ENCODE measurements at places on chromosomes 6 and 20.

GRCh38 chr20:54650052-54650719 lies 174.8 kb downstream of the DOK5 start:
- no peak for DNase-seq

GRCh38 chr6:83097204-83097603 lies 29.7 kb downstream of the DOP1A start:
- no peak for DNase-seq

- no peak for DNase-seq
Observed at GRCh38 chr20:58374906-58375758, 13.9 kb upstream of the VAPB start.

DNA sequence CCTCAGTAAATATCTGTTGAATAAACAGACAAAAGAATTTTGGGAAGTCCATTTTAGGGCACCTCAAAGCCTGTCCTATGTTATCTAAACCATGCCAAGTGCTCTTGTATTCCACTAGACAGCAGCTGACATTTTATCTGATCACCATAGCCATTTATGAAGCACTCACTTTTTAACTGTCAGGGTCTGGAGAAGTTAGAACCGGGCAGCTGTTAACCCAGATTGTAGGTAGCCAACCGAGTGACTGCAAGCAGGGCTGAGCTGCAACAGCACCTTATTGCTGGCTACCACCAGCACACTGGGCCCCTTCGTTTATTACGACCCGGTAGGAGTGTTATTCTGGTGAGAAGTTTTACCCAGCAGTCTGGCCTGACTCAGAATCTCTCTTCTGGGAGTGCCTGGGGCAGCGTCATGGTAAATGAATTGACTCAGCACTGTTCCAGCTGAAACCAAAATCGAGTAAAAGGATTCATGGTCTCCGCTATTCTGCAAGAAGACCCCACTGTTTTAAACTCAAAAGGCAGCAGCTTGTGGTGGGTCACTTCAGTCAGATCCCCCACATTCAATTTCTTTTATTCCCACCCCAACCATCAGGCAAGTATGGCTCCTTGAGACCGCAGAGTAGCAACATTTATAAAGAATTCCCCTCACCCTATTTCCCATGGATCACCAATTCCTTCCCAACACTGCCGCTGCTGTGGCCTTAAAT lies 1.7 kb downstream of the UBE2V1 start:
- peak; percentile 36 for DNase-seq

DNA sequence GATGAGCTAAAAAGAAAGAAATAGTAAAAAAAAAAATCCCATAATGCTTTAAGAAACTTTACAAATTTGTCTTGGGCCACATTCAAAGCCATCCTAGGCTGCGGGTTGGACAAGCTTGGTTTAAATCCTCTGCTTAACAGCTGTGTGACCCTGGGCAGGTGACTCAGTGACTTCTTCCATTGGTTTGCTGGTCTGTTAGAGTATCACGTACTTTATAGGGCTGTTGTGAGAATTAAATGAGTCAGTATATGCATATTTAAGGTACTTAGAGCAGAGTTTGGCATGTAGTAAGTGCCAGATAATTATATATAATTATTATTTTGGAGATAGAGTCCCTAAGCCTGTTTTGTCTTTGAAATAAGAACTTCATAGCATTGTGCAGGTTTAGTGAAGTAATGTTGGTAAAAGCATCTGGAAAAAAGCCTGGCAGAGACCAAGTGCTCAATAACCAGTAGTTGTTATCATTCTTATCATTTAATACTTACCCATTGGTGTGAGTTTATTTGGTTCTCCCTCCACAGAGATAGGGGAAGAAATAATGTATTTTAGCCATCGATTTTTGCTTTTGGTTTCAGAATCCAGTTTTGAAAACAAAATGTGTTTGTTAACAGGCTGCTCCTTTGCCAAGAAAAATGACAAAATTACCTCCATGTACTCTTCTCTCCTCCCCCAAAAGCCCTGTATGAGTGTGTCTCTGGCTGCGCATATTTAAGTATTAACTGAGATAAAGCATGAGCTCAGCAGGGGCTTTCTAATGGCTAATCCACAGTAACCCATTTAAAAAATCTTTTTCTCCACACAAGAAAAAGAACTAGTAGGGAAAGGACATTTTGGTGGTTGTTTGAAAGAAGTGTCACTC lies 67.2 kb downstream of the FOXO3 start:
- DNase-seq: no peak

GRCh38 chr6:169142538-169142844 lies 111.2 kb downstream of the THBS2 start:
- DNase-seq: no peak

GRCh38 chr6:2630891-2631571 lies 119.7 kb downstream of the MYLK4 start:
- DNase-seq: no peak

DNA sequence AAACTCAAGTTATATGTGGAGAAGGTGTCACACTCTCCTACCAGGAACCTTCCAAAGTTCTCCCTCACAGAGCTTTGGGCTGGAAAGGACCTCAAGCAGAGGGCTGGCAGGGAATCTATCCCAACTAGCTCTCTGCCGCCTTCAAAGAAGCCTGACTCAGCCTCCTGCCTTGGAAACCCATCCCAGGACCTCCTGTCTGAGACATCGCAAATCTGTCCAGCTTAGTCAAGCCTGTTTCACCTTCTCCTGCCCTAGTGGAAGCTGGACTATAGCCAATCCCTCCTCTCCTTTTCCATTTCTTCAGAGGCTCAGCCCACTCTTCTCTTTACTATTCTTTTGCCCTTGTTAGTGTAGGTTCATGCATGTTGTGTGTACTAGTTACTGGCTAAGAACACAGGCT lies 48.2 kb upstream of the FOXP4 start:
- DNase-seq: no peak

DNA sequence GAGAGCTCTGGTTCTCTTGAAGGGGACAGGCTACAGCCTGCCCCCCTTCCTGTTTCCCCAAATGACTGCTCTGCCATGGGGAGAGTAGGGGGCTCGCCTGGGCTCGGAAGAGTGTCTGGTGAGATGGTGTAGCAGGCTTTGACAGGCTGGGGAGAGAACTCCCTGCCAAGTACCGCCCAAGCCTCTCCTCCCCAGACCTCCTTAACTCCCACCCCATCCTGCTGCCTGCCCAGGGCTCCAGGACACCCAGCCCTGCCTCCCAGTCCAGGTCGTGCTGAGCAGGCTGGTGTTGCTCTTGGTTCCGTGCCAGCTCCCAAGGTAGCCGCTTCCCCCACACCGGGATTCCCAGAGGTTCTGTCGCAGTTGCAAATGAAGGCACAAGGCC lies 9.8 kb downstream of the VEGFA start:
- DNase-seq: no peak

DNA sequence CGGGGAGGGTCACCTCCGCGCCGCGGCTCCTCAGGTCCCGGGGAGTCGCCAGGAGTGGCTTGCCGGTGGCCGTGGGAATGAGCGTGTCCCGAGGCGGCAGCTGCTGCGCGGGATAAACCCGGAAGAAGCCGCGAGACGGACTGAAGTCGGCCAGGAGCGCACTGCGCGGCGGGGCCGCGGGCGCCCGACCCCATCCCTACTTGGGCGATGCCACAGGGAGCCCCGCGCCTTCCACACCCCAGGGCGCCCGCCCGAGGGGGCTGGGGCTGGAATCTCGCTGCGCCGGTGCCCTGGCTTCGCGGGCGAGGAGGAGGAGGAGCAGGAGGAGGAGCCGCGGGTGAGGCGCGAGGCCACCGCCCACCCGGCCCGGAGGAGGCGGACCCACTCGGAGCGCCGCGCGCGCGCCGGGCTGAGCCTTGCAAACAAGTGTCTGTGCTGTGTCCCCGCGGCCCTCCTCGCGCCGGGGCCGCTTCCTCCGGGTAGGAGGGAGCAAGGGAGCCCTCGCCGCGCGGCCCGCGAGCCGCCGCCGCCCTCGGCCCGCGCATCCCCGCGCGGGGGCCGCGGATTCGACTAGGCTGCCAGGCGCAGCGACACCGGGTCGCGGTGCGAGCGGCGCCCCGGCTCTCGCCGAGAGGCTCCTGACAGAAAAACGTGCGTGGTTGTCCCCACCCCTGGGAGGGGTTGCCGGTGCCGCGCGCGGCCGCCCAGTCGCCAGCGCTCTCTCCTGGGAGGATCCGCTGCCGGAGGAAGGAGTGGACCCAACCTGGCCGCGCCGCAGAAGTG lies at the start of gene ZDHHC14:
ZDHHC14 (plus strand) TSS at position 412 of the 783 bp plus-strand sequence.
- peak; percentile 88 for DNase-seq

- no peak for DNase-seq
Observed at GRCh38 chr20:21053002-21053762, 53.0 kb downstream of the LINC00237 start.

DNA sequence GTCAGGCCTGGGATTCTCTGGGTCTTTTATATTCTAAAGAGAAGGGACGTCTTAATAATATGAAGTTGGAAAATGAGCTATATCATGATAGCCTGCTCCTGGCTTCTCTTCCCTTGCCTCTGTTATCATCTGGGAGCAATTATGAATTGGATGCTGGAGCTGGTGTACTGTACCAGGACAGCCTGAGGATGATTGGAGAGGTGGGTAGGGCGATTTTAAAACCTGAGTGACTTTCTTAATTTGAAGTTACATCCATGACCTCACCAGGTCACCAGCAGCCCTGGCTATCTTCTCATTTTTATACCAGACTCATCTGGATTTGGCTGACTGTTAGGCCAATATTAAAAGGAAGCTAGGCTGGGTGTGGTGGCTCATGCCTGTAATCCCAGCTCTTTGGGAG lies 317.6 kb downstream of the CLIC5 start:
- no peak for DNase-seq

GRCh38 chr6:161035182-161035980 lies 43.8 kb downstream of the MAP3K4 start:
- DNase-seq: no peak

GRCh38 chr6:91420243-91420642 lies 833.4 kb upstream of the MAP3K7 start:
- DNase-seq: no peak

DNA sequence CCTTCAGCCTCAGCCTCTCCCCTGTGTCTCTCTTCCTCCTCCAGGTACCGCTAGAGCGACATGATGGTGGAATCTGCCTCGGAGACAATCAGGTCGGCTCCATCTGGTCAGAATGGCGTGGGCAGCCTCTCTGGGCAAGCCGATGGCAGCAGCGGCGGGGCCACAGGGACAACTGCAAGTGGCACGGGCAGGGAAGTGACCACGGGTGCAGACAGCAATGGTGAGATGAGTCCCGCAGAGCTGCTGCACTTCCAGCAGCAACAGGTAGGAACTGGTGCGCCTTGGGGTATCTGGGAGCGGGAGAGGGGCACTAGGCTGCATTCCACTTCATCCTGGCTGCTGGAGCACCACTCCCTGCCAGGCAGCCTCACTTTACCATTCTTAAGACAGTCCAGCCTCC lies 19.5 kb downstream of the FOXP4 start:
- no peak for DNase-seq

GRCh38 chr6:14945461-14946185 lies 300.2 kb upstream of the JARID2 start:
- DNase-seq: no peak

GRCh38 chr20:59777331-59777725 lies 156.1 kb downstream of the SYCP2 start:
- DNase-seq: no peak

- no peak for DNase-seq
Observed at GRCh38 chr6:52518279-52518945, 58.4 kb downstream of the TRAM2 start.

GRCh38 chr20:754904-755303 lies 13.4 kb downstream of the SLC52A3 start:
- no peak for DNase-seq

- no peak for DNase-seq
Observed at GRCh38 chr6:145042559-145042958, 692.8 kb downstream of the EPM2A start.

DNA sequence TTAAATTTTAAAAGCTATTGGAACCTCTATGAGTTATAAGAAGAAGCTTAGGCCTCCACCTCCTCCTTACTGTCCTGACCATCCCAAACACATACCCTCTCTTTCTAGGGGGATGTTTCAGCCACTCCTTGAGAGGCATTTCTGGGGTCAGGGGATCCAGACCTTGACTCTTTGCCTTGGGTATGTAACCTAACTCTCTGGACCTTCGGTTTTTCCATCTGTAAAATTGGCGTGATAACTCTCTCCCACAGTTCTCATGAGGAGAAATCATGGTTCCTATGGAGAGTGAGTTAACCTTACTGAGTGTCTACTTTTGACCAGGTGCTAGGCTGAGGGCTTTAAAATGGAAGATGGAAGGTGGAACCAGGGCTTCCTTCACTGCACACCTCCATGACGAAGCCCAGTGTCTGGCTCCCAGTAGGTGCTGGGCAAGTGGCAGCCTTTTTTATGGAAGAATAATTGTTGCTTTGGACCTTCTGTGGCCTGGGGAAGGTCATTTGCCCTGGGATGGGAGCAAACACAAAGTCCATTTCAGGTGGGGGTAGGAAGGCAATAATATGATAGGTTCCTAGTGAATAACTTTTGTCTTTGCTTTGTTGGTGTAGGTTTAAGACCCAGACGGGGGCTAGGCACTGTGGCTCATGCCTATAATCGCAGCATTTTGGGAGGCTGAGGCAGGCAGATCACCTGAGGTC lies 18.4 kb downstream of the FOXP4 start:
- DNase-seq: no peak

- DNase-seq: no peak
Observed at GRCh38 chr6:112863753-112864152, 516.6 kb downstream of the RFPL4B start.

DNA sequence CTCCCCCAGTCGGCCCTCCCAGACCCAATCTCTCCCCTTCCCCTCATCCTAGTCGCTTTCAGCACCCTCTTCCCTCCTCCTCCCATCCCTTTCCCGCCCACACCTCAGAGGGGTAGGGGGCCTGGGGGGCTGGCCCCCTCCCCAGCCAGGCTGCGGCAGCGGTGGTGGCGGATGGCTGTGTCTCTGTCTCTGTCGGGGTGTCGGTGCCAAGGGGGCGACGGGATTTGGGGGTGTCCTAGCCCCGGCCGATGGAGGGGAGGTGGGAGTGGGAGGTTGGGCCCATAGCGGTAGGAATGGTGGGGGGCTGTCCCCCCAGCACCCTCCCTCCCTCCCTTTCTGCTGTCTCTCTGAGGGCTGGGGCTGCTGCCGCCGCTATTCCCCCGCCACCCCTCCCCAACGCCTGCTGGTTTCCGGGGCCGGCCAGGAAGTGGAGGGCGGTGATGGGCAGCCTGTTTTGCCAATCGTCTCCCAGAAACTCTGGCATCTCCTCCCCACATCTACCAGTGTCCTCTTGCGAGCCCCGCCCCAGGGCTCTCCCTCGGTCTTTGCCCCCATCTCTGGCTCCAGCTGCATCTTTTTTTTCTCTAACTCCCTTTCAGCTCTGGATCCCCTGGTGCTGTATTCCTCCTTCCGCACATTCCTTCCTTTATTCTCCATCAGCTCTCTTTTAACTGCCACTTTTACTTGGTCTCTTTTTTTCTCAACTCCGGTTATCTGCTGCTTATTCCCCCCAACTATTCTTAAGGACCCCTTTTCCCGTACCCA lies at the start of gene AGPAT1:
AGPAT1 (minus strand) TSS at position 374 of the 765 bp plus-strand sequence. CDS start 4,588 bp downstream, outside the sequence.
- peak; percentile 93 for DNase-seq

DNA sequence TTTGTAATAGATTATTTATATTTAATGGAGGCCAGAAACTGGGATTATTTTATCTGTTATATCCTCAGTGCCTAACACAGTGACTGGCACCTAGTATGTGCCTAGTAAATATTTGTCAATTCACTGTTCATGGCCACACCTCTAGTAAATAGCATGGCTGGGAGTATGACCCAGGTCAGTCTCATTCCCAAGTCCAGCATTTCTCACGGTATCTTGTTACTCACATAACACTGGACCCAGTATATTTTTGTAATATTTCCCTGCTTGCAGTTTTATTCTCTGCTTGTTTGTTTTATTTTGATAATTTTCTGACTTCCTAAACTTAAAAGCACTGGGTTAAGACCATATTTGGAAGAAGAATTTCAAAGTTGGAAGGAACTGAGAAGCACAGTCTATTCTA lies 47.7 kb downstream of the CTNNBL1 start:
- no peak for DNase-seq

All from stimulated activated CD4-positive, alpha-beta T cell treated with anti-CD3 and anti-CD28 coated beads, Interleukin-2, amount 100 ng/mL, for 4 hours (primary cell).